ENCODE measurements at places on chromosomes 5 and 9.

DNA sequence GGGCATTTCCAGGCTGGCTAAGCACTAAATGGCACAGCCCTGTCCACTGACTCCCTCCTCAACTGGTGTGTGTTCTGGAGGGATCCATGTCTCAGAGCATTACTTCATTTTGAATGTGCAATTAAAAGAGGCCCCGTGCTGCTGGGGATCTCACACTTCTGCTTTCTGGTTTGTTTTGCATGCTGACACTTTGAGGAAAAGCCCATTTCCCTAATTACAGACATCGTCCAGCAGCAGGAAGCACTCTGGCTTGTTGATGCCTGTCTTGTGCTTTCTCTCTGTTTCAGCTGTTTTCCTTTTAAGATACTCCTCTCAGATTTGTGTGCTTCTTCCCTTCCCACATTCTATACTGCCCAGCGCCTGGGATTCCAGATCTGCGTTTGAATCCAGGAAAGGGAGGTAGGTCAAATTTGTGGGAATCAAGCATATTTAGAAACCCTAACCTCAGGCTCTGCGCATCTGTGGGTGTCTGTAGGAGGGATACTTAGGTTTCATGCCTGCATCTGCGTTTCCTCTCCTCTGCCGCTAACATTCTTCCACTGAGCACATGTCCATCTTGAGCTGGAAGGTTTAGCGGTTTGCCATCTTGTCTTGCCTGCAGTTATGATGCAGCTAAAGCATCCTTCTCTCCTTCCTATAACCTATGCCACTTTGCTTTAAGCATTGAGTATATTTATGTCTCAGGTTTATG, 25.7 kb downstream of the SYK start:
- no peak for DNase-seq

DNA sequence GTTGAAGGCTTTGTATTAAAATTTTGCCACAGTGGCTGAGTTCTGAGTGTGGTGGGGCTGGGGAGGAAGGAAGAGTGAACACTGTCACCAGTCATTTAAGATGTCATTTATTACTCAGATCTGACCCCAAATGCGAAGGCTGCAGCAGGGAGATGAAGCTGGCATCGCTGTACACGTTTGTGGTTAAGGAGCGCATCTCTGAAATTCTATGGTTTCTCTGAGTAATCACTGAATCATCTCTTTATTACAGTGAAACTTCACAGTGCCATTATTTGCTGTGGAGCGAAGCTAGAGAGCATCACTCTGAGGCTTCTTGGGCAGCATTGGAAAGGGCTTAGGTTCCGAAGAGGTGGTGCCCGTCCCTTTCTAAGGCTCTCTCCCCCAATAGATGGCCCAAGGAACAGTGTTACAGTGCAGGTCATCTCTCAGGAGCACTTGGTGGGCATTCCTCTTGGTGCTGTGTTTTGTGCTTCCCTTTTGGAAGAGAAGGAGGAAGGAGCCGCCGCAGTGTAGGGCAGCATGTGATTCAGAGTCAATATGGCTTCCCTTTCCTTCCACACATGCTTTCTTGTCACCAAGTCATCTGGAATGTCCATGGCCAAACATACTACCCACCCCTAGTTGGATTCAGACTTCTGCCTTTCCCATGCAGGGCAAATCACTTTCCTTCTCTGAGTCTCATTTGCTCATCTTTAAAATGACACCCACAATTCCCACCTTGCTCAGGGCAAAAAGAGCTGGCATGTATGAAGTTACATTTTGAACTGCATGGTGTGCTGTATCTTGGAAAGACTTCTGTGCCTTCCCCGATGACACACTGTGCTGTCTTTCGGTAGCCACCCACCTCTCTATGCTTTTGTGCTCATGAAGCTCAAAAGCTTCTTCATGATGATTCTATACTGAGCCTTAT, 9.3 kb upstream of the TEX48 start:
- peak; percentile 68 for DNase-seq

DNA sequence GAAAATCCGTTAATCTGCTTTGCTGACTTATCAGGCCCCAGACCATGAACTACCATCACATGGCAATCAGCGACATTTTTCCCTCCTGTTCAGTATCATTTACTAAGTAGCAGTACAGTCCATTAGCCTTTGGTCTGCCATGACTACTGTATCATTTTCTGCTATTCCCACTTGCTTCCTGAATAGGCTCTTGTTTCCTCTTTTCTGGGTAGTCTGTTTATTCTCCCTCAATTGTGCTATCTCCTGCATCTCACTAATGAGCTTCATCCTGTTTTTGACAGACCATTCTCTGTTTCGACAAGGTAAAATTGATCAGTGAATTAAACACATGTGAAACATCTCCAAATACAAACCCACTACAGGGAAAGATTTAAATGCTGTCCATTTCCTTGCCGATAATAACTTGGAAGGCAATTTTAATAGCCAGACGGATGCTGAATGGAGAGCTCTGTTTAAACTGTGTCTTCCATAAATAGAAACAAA, 263.5 kb upstream of the ANKRD55 start:
- DNase-seq, result no peak

DNA sequence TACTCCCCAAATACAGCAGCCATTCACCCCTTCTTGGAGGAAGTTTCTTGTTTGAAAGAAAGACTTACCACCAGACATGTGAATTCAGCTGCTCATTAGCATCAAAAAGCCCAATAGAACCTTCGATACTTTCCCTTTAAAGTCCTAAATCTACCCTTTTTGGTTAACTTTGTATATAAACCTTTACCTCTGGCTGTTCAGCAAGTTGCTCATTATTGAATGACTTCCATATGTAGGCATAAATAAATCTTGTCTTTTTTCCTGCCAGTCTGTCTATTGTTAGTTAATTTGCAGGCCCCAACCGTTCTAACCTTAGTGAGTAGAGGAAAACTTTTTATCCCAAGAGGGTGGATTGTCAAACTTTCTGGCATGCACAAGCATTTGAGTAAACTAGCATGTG, 27.9 kb upstream of the FBXL17 start:
- DNase-seq, result no peak

DNA sequence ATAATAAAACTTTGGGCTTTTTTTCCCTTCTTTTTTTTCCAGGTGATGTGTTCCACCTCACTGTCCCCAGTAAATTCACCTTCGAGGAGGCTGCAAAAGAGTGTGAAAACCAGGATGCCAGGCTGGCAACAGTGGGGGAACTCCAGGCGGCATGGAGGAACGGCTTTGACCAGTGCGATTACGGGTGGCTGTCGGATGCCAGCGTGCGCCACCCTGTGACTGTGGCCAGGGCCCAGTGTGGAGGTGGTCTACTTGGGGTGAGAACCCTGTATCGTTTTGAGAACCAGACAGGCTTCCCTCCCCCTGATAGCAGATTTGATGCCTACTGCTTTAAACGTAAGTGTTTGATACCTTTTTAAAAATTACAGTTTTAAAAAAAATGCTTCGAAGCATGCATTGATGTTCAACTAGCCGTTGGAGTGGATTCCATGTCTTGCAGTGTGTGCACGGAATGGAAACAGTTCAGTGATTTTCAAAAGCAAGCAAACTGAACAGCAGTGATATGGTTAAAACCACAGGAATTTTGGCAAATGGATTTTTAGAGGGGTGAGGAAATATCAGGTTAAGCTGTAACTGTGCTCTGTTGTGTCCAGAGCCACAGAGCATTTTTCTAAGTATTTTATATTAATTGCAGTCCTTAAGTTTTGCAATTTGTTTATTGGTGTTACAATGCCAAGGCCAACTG, 40.7 kb downstream of the VCAN start:
- DNase-seq, result peak; percentile 43

GRCh38 chr5:14665101-14665822, 744 bp downstream of the OTULIN start:
- peak; percentile 14 for DNase-seq

- DNase-seq, result no peak
These were observed 8.9 kb upstream of the SPIN1 start for GRCh38 chr9:88379352-88379751.

- DNase-seq, result no peak
These were observed 1.0 kb upstream of the TSC1 start for GRCh38 chr9:132945186-132946130.
